Non-pigmented ciliary epithelial cell (primary cell): ENCODE measurements at places on chromosomes 7 and 10.

- peak; percentile 99 for DNase-seq
Measured at GRCh38 chr10:58856508-58857240, 319.8 kb upstream of the PHYHIPL start.

GRCh38 chr10:10797513-10797912 is 220.2 kb upstream of the CELF2 start:
- DNase-seq, result no peak

DNA sequence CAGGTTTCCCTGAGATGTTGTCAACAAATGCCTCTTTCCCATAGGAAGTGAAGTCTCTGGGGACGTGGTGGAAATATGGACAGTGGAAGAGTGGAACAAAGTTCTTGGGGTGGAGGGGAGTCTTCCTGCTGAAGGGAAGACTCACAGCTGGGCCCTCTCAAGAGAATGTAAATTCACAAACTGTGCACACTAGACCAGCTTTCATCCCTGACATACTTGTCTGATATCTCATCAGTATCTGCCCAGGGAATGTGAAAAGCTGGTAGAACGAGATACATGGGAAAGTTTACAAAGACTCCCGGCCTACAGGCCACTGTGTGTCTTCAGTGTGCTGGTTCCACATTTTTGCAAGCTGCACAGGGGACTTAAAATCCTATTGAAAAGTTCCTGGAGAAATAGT is 16.7 kb upstream of the CCDC3 start:
- DNase-seq, result no peak

DNA sequence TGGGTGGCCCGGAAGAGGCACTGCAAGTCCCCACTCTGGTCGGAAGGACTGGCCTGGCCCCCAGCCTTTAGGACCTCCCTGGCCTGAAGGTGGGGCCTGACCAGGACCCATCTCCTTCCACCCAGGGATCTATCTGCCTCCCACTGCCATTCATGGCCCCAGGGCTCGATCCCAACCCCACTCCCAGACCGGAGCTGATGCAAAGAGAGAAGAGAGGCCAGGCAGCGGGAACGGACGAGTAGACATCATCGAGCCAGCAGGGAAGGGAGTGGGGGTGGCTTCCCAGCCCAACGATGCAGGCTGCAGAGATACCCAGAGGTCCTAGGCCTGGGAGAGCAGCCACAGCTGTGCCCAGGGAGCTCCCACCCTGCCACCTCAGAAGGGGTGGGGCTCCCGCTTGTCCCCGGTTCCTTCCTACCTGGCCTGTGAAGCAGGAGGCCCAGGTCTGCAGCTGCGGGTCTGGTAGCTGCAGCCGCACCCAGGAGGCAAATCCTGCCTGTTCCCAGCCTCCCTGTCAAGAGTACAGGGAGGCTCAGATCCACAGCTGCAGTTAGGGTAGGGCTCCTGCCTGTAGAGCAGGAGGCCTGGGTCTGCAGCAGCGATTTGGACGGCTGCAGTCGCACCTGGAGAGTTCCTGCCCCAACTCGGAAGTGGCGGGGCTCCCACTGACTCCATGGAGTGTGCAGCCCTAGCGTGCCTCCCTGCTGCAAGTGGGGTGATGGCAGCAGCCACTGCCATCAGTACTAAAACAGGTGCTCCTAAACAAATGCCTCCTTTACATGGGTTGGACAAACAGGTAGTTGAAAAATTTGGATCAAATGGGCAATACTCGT is 1151.0 kb upstream of the PHF14 start:
- no peak for DNase-seq

DNA sequence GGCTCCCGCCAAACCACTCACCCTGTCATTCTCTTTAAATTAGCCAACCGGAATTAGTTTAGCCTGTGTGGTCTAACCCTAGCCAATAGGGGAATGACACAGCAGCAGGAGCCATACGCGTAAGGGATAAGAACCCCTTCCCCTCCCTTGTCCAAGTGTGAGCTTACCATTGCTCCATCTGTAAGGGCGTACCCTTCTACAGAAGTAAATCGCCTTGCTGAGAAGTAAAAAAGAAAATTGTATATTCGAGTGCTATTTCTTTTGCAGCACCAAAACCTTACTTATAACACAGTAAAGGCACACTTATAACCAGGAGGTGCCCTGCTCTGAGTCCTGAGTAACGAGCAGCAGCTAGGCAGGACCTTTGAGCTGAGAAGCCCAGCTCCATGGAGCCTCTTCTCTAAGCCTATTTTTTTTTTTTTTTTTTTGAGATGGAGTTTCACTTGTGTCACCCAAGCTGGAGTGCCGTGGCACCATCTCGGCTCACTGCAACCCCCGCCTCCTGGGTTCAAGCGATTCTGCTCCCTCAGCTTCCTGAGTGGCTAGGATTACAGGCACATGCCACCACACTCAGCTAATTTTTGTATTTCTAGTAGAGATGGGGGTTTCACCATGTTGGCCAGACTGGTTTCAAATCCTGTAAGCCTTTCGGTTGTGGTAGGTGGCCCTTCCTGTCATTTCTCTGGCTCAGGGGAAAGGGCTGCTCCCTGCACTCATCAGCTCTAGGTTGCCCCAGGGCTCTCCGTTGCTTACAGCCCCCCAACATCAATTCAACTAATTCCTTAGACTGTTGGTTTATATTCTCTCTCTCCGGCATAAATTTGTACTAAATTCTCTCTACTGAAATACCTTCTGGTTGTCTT is 73.3 kb downstream of the NSUN6 start:
- no peak for DNase-seq

DNA sequence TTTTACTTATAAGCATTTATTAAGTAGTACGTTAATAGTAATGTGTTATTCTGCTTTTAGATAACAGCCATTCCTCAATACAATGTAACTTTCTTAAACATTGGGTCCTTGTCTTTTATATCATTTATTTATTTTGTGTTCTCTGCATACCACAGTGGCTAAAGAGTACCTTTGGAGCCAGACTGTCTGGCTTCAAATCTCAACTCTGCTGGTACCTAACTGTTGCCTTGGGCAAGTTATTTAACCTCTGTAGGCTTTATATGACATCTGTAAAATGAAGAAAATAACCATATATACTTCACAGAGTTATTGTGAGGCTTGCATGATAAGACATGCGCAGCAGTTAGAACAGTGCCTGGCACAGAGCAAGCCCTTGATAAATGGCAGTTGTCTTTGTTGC is 397.6 kb downstream of the MDFIC start:
- no peak for DNase-seq

DNA sequence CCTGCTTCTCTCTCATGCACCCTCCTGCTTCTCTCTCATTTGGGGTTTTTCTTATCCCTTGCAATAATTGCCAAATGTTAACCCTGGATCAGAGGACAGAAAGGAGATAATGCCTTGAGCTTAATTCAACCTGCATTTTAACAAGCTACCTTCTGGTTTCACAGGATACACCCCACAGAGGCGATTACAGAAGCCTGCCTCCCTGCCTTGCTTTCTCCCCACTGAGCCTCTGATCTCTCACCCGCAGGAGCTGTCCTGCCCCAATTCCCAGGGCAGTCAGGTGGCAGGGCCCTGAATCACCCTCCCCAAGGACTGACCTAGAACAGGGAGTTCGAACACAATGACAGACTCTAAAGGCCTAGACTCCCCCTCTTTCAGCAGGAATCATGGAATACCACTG is 959.5 kb downstream of the GRID1 start:
- no peak for DNase-seq

DNA sequence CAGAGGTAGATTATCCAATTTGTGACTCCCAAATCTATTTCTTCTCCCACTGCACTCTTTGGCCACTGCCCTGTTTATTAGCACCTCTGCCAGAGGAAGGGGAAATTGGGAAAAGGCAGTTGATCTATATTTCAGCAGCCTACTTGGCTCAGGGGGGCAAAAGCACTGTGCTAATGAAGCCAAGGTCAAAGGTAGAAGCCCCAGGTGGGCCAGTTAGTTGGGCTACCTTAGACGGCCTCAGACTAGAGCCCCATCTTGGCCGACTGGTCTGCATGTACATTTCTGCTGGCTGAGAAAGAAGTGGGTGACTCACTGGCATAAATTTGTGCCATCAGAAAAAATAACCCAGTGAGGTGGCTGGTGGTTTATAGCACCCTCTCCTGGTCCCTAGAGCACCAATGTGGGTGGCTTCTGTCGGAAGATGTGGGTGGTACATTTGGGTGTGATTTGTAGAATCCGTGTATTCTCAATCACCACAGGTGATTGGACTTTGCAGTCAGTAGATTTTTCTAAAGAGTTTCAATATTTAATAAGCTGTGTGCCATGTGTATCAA is 293.3 kb upstream of the MKI67 start:
- no peak for DNase-seq

DNA sequence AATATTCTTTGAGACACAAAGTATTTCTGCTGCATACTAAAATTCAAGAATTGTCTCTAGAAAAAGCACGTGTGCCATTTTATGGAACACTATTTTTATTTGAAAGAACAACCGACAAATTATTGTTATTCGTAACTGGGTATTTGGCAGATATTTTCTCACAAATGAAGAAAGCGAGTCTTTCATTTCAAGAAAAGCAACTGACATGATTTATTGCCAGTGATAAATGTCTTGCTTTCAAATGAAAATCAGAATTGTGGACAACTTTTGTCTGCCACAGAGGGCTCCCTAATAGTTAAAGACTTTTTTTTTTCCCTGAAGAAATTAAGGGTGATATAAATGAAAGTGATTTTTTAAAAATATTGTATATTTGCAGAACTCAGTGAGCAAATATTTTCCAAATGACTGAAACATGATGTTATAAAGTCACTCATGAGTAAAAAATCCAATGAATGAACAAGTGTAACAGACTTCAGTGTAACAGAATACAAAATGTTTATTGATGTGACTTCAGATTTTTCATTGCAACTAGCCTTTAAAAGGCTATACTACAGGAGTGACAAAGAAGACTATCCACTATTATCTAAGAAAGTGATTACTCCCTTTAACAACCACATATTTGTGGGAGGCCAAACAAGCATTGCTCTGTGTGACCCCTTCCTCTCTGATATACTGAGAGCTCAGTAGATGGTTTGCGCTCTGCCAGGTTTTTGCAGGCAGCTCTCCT is 49.0 kb upstream of the SEMA3E start:
- no peak for DNase-seq

DNA sequence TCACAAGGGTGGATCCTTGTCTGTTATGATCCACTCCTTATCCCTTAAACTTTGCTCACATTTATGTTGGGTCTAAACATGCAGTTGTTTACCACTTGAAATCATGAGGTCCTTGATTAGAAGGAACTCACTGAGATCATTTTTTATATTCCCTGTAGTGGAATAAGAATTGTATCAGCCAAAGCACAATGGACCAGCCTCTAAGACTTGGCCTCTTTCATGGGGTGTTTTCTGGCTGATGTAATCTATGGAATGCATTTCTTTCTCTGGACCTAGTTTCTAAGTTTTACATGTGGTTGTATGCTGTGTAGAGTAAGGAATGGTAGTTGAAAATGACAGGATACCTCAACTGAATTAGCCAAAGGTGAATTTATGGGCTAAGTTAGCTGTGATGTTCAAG is 376.6 kb downstream of the SORCS3 start:
- DNase-seq, result no peak

DNA sequence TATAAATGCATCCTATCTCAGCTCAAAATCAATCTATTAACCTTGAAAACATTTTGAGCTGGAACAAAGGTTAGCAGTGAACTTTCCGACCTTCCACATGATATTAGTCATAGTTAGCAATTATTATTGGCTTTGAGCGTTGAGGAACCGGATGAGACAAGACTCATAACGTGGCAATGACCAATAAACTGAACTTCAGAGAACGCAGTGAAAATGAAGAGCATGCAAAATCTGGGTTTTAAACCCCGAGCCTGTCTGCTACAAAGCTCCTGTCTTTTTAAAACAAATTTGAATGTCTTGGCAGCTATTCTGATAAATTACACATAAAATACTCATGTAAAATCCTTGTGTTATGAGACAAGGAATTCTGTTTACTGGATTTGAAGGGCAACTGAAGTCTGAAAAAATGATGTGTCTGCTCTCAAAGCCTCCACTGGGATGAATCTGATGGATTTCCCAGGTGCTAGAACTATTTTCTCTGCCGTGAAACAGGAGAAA is 74.7 kb upstream of the ITGB1 start:
- DNase-seq, result peak; percentile 63

DNA sequence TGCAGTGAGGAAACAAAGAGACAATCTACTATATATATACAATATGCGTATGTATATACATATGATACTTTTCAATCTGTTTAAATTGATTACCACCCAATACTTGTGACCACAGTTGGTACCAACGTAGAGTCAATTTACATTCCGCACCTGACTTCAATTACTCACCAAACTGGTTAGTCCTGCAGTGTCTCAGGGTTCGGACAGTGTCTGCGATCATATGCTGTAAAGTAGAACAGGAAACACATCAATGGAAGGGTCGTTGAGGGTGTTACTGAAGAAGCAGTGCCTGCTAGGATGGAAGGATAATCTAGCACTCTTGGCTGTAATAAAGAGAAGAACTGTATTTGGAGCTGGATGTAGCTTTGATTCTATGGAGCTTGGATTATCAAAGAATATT is 179.7 kb upstream of the CDCA7L start:
- DNase-seq, result no peak

- no peak for DNase-seq
Measured at GRCh38 chr7:143516981-143517380, 39.3 kb downstream of the TAS2R41 start.

DNA sequence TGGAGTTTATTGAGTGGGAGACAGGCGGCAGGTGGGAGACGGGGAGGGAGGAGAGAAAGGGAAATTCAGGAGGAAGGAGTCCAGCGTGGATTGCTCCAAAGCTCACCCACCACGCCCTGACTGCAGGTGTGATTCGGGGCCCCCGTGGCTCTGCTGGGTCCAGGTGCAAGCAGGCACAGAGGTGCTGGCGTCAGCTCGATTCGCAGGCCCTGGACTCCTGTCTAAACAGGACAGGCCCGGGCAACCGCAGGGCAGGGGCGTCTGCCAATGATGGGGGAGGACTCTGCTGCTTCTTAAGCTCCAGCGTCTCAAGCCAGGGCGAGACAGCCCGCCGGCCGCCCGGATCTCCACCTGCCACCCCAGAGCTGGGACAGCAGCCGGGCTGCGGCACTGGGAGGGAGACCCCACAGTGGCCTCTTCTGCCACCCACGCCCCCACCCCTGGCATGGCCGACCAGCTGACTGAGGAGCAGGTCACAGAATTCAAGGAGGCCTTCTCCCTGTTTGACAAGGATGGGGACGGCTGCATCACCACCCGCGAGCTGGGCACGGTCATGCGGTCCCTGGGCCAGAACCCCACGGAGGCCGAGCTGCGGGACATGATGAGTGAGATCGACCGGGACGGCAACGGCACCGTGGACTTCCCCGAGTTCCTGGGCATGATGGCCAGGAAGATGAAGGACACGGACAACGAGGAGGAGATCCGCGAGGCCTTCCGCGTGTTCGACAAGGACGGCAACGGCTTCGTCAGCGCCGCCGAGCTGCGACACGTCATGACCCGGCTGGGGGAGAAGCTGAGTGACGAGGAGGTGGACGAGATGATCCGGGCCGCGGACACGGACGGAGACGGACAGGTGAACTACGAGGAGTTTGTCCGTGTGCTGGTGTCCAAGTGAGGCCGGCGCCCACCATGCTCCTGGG is at the start of gene CALML3:
Gene CALML3, plus strand, starts transcription at position 321 of the 920 bp plus-strand sequence. Its CDS starts 125 bp downstream, at position 446.
- no peak for DNase-seq

- no peak for DNase-seq
Measured at GRCh38 chr10:5550621-5551530, 26.1 kb downstream of the CALML3 start.

- no peak for DNase-seq
Measured at GRCh38 chr7:92781117-92781720, 55.2 kb downstream of the CDK6 start.

GRCh38 chr7:136130511-136131303 is 153.5 kb upstream of the MTPN start:
- DNase-seq, result no peak
